Activated CD4-positive, alpha-beta T cell treated with anti-CD3 and anti-CD28 coated beads for 36 hours (primary cell): ENCODE measurements at places on chromosomes 5 and 9.

DNA sequence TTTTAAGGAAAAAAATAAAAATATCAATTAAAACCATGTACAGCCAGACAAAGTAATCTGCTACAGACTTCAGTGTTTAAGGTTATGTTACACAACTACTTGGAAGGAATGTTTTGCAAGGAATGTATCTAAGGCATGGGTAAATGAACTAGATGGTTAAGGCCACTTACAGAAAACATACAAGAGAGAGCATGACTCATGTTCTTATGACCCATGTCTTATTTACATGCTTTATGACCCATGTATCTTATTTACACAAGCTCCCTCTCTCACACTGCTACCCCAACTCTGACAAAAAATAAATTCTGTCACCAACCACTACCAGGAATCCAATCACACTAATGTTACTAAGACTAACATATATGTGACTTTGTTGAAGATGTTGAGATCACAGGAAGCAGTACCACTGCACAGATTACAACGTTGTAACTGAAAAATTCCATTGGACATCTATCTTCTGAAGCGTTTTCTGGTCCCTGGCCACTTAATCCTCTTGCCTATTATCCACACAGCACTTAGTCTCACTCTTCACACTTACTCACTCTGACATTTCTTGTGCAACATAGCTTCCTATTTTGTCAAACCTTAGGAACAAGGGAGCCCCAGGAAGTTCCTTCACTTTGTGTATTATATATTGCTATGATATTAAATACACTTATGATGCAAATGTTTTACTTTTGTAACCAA is 1630.1 kb upstream of the C9orf72 start:
- no peak for DNase-seq

GRCh38 chr5:126794157-126794828 is 17.4 kb downstream of the LMNB1 start:
- no peak for DNase-seq

DNA sequence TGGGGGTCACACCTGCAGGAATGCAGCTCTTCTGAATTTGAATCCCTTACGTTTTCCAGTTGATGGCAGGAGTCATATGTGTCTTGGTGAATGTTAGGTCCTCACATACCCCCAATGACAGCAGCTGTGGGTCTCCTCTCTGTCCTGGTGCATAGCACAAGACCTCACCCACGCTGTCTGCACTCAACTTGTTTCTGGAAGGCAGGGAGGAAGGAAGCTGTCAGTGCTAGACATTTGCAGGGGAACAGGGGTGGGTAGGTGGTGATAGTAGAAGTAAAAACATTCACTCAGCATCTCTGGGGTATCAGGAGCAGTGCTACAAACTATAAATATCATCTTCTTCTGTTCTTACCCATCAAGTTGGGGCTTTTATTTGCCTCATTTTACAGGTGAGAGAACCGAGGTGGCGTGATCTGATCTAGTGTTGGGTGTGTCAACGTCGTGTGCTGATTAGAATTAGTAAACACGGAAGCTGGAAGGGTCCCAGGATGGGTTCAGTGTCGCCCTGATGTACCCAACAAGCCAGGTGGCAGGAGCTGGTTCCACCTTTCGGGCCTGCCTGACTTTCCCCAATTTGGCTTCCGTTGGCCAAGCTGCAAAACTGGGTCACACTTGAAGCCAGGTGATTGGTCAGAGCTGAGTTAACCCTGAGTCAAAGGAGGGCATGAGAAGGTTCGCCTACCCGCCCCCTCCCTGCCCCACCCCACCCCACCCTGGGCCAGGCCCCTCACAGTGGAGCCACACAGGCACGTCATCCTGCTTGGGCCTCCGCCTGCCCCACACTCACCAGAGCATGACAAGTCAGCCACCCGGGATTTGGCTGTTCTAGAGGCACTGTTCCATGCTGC is 15.8 kb downstream of the ERGIC1 start:
- no peak for DNase-seq

DNA sequence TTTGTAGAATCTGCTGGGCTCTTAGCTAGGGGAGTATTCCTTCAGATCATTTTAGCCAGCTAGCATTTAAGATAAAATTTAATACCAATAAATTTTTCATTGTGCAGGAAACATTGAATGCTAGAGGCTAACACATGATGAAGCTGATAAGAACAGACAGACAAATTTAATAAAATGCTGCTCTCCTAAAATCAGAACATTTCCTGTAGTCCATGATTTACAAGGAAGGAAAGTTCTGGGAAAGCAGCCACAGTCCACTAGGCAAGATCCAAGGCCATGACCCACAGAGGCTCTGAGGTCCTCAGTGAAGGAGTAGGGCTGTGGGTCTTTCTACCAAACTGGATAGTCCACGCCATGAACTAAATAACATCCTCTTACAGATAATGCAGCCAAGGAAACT is 253.0 kb downstream of the ICE1 start:
- no peak for DNase-seq

DNA sequence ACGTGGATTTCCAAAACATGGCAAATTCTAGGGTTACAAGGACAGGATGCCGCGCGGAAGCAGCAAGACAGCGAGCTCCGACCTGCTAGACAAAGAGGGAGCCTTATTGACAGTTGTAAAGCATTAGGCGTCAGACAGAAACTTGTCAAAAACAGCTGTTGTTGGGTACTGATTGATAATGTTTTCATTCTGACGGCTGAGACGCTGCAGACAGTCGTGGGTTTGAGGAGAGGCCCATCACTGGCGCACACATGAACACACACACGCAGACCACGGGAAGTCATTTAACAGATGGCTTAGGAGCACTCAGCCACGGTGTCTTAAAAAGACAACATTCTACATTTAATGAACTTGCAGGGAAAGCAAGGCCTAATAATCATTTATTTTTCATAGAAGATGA is 324.0 kb downstream of the NDUFS4 start:
- DNase-seq, result peak; percentile 11

- DNase-seq, result no peak
Measured at GRCh38 chr5:124716169-124716568, 30.3 kb downstream of the ZNF608 start.
